ENCODE measurements at places on chromosomes 6 and 20. TPM values are rescaled to one million over a fixed set of nuclear protein-coding genes. Genes with fewer than 3 reads are reported as not detected.

DNA sequence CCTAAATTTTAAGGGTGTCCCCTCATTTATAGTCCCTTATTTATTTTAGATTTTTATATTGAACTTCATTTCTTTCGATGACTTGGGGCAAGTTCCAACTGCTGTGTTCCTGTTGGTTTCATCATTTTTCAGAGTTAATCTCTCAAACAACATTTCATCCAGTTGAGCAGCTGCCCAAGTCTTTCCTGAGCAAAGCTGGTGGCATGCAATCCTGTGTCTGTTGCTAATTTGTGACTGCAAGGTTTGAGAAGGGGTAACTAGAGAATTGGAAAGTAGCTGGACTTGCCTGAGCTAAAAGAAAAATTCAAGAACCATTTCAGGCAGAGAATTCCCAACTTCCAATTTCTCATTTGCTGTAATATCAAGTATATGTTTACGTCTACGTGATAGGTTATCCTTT, 881.5 kb upstream of the SLC35B3 start:
- H3K27ac ChIP-seq, result no peak overlapping the region
- no peak overlapping the region for H3K4me3 ChIP-seq
- no peaks in the 10 kb centered on the region for H3K27me3 ChIP-seq
- no peaks in the 10 kb centered on the region for H3K4me1 ChIP-seq
- no peaks in the 10 kb centered on the region for H3K36me3 ChIP-seq
- DNase-seq, result no peak

PHACTR3 gene
- total RNA-seq, result 0.45 TPM

DNA sequence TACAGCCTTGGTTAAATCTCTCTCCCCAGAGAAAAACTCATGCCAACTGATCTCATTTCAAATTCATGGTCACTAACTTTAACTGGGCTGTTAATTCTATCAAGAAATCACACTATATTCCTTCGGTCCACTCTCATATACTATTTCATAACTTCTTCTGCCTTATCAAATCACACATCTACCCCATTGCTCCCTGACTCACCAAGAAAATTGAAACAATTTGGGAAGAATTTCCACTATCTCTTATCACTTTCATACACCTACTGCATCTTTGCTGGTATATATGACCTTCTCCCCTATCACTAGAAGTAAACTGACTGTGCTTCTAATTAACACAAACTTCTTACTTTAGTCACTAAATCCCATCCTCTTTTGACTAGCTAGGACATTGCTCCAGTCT, 102.3 kb downstream of the FILIP1 start:
- H3K4me1 ChIP-seq, result no peaks in the 10 kb centered on the region
- DNase-seq, result no peak
- no peaks in the 10 kb centered on the region for H3K36me3 ChIP-seq
- no peaks in the 10 kb centered on the region for H3K27me3 ChIP-seq
- H3K4me3 ChIP-seq, result no peak overlapping the region
- no peak overlapping the region for H3K27ac ChIP-seq

GRCh38 chr6:4208158-4208557, 72.8 kb upstream of the ECI2 start:
- DNase-seq, result no peak
- H3K4me1 ChIP-seq, result no peaks in the 10 kb centered on the region
- H3K27me3 ChIP-seq, result no peaks in the 10 kb centered on the region
- H3K4me3 ChIP-seq, result no peak overlapping the region
- no peak overlapping the region for H3K27ac ChIP-seq
- H3K36me3 ChIP-seq, result no peaks in the 10 kb centered on the region

Data from esophagus squamous epithelium (tissue), 5 donors.